Calu3 (cell line): ENCODE measurements at places on chromosomes 5 and 9.

GRCh38 chr9:89874351-89875321 lies 269.8 kb downstream of the GADD45G start:
- no peak for DNase-seq

DNA sequence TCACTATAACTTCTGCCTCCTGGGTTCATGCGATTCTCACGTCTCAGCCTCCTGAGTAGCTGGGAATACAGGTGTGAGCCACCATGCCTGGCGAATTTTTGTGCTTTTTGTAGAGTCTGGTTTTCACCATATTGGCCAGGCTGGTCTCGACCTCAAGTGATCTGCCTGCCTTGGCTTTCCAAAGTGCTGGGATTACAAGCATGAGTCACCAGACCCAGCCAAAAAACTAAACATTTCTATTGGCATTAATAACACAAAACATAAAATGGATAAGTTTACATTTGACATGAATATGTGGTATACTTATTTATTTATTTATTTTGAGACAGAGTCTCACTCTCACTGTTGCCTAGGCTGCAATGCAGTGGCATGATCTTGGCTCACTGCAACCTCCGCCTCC lies 13.6 kb upstream of the REEP5 start:
- no peak for DNase-seq

DNA sequence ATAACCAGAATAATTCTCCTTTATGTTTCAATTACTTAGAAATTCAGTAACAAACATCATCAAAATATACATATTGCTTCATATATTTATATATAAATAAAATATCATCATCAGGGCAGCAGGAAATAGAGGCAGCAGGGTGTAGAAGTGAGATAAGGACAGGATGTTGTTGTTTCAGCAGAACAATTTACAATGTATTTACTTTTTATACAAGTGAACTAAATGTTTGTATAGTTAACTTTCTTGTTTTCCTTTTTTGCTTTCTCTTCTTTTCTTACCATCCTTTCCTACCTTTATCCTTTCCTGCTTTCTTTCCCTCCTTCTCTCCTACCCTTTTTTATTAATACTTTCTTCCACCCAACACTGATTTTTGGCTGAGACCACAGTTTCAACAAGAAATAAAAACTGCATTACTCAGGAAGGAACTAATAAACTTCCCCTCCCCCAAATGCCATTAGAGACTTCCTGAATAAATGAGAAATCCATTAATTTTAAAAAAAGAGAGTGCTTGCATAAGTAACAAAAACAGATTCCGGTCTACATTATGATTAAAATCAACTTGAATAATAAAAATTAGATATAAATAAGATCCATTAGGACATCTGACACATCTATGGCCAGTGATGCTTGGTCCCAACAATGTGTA lies 159.8 kb upstream of the ACOT12 start:
- no peak for DNase-seq

DNA sequence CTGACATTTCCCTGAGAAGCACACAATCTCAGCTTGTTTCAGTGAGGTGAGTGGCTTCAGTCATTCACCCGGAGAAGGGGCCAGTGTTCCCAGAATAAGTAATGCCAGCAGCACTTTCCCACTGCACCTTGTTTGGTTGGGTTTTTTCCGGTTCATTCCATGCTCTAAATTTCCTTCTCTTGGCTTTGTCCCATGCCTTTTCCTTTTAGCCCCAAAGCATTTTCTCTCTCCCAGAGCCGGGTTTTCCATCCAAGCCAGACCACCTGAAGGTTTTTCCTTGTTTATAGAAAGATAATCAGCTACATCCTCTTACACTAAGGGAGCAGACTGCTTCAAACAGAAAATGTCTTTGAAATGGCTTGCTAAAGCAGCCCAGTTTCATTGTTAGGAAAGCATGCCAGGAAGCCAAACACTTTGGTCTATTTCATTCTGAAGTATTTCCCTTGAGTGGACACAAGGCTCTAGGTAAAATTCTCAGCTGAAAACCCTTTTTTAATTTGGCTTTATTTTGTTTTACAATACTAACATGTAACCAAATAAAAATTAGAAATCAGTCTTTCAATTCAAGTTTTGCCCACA lies 501.6 kb downstream of the DTWD2 start:
- DNase-seq, result no peak
